ENCODE measurements at places on chromosomes 7 and 10. TPM values are rescaled to one million over a fixed set of nuclear protein-coding genes. Genes with fewer than 3 reads are reported as not detected.

Gene ZNF735
- not detected for total RNA-seq

Gene FAM13C
- not detected for total RNA-seq

Gene ATP6V0E2
- 52.3 TPM for total RNA-seq

Gene CYP2E1
- 0.76 TPM for total RNA-seq

Gene ZP3
- total RNA-seq: 6.7 TPM

- no peak for DNase-seq
- no peak overlapping the region for H3K4me3 ChIP-seq
- peaks cover 13% of the 10 kb centered on the region for H3K4me1 ChIP-seq
- H3K27me3 ChIP-seq: peaks cover 5% of the 10 kb centered on the region
- H3K36me3 ChIP-seq: no peaks in the 10 kb centered on the region
These were observed 32.3 kb upstream of the ARID5B start for GRCh38 chr10:61869041-61869675.

- H3K4me3 ChIP-seq: no peak overlapping the region
- no peaks in the 10 kb centered on the region for H3K36me3 ChIP-seq
- no peaks in the 10 kb centered on the region for H3K4me1 ChIP-seq
- H3K27ac ChIP-seq: no peak overlapping the region
These were observed 84.5 kb upstream of the ETV1 start for GRCh38 chr7:14073988-14074387.

DNA sequence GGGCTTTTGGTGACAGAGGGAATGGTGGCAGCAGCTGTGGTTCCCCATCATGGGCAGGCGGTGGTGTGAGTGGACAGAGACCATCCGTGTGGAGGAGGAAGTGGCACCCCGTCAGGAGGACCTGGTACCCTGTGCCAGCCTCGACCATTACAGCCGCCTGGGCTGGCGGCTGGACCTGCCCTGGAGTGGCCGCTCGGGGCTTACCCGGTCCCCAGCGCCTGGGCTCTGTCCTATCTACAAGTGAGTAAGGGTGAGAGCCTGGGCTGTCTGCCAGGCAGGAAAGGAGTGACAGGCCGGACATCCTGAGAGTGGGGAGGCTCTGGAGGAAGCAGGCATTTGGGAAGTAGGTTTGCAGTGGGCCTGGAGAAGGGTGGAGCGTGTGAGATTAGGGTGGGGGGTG is 2.9 kb upstream of the ZNF467 start:
- H3K27me3 ChIP-seq: peaks cover 14% of the 10 kb centered on the region
- no peak overlapping the region for H3K27ac ChIP-seq
- no peak overlapping the region for H3K4me3 ChIP-seq
- DNase-seq: no peak
- peaks cover 4% of the 10 kb centered on the region for H3K4me1 ChIP-seq

GRCh38 chr7:41942468-41943093 is 239.7 kb upstream of the INHBA start:
- H3K27me3 ChIP-seq: peaks cover 18% of the 10 kb centered on the region
- no peak overlapping the region for H3K27ac ChIP-seq
- H3K4me3 ChIP-seq: no peak overlapping the region
- DNase-seq: no peak

DNA sequence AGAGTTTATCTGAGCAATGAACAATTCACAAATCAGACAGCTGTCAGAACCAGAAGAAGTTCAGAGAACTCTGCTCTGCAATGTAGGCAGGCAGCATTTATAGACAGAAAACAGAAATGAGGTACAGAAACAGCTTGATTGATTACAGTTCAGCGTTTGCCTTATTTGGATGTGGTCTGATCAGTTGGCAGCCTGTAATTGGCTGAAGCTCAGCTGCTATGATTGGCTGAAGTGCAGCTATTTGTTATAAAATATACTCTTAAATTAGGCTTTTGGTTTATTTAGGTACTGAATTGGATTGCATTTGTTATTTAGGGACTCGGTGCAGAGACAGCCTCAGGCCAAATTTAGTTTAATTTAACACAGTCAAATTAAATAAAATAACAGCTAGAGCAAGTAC is 85.8 kb upstream of the JAZF1 start:
- no peaks in the 10 kb centered on the region for H3K36me3 ChIP-seq
- H3K27ac ChIP-seq: no peak overlapping the region
- no peak for DNase-seq
- H3K4me1 ChIP-seq: no peaks in the 10 kb centered on the region
- H3K4me3 ChIP-seq: no peak overlapping the region
- H3K27me3 ChIP-seq: peaks cover 40% of the 10 kb centered on the region

DNA sequence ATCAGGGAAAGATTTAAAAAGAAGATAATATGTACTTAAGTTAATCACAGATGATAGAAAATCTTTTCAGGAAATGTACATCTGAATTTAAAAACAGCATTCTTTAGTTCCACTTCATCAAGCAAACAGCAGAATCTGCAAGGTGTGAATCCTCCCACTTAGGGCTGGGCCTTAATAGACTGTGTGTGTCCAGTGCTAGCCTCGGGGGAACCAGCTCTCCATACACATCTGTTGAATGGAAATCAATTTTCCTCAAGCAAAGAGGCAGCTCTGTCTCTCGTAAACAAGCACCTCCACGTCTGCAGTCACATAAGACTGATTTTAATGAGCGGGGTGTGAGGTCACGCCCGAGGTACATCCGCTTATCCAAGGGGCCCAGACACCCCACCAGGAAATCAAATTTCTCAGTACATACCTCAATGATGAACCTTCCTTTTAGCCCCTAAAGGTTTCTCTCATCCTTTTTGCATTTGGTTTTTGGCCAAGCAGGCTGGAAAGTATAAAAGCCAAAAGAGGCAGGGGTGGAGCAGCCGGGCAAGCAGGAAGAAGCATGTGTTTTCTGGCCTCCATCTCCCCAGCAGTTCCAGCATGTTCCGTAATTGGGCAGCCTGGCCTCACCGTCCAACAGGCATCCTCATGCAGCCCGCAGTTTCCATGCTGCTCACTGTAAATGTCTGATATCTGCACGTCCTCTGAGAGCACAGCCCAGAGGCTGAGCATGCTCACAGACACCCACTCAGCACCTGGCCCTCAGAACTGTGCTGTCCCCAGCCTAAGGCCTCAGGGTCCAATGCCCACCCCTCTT is 131.3 kb downstream of the GLI3 start:
- H3K27me3 ChIP-seq: no peaks in the 10 kb centered on the region
- no peak overlapping the region for H3K4me3 ChIP-seq
- H3K4me1 ChIP-seq: no peaks in the 10 kb centered on the region
- DNase-seq: no peak

DNA sequence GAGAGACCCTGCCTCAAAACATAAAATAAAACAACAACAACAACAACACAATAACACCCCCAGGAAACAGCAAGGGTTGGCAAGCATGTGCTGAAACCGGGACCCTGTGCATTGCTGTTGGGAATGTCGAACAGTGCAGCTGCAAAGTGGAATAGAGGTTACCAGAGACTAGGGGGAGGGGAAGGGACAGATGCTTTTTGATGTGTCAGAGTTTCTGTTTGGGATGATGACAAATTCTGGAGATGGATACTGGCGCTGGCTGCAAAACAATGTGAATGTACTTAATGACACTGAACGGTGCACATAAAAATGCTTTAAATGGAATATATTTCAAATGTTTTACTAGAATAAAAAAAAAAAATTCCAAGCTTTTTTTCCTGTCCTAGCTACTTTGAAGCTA is 241.8 kb downstream of the TEX36 start:
- H3K27ac ChIP-seq: no peak overlapping the region
- no peak for DNase-seq
- H3K27me3 ChIP-seq: no peaks in the 10 kb centered on the region
- no peak overlapping the region for H3K4me3 ChIP-seq
- H3K4me1 ChIP-seq: no peaks in the 10 kb centered on the region

DNA sequence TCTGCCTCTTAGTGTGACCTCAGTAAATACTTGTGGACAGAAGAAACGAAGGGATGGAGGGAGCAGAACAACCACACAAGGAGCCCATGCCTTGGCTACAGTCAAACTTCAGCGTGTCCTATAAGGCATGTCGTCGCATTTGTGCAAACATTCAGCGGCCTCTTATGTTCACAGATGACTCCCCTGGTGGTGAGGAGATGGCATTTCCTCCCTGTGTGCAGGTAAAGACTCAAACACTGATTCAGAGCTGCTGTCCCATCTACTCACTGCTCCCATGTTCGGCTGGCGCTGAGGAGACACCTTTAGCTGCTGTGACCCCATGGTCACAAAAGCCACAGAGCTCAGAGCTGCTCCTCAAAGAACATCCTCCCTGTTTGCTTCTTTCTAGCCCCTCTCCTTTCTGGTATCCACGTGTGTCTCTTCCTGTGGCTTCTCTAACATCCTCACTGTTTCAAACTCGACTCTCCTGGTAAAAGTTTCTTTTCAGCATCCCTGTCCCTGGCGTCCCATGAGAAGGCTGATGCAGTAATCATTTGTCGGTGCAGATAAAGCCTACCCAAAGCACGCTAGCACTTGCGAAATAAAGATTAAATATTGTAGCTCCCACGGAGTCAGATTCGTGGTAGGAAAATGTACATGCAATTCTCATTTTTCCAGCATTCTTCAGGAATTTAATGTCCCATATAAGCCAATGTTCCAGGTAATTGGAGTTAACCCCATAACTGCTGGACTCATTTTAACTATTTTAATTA is 124.9 kb upstream of the NEBL start:
- no peaks in the 10 kb centered on the region for H3K4me1 ChIP-seq
- H3K27me3 ChIP-seq: no peaks in the 10 kb centered on the region
- no peak overlapping the region for H3K27ac ChIP-seq
- no peak overlapping the region for H3K4me3 ChIP-seq
- H3K36me3 ChIP-seq: no peaks in the 10 kb centered on the region

- no peaks in the 10 kb centered on the region for H3K27me3 ChIP-seq
- DNase-seq: no peak
- H3K27ac ChIP-seq: no peak overlapping the region
- no peaks in the 10 kb centered on the region for H3K36me3 ChIP-seq
These were observed 16.6 kb upstream of the ASB4 start for GRCh38 chr7:95469187-95469586.

GRCh38 chr7:108805808-108806397 is 236.2 kb downstream of the DNAJB9 start:
- H3K4me1 ChIP-seq: no peaks in the 10 kb centered on the region
- H3K4me3 ChIP-seq: no peak overlapping the region
- no peak overlapping the region for H3K27ac ChIP-seq
- no peak for DNase-seq
- no peaks in the 10 kb centered on the region for H3K27me3 ChIP-seq

DNA sequence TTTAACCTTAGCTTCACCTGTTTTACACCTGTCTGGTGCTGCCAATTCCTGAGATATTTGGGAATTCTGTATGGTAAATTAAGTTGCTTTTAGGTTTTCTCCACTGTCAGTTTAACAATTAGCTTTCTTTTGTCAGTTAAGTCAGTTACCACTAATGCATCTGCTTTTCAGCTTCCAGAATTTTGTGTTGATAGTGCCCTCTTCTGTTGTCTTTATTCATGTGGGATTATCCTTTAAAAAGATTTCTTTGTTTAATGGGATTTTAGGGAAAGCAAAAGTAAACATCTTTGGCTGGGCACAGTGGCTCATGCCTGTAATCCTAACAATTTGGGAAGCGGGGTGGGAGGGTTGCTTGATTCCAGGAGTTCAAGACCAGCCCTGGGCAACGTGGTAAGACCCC is 8.1 kb downstream of the TFAM start:
- H3K27me3 ChIP-seq: no peaks in the 10 kb centered on the region
- H3K27ac ChIP-seq: no peak overlapping the region
- peaks cover 56% of the 10 kb centered on the region for H3K36me3 ChIP-seq
- no peak for DNase-seq
- peaks cover 18% of the 10 kb centered on the region for H3K4me1 ChIP-seq
- H3K4me3 ChIP-seq: no peak overlapping the region

- DNase-seq: no peak
- H3K27me3 ChIP-seq: no peaks in the 10 kb centered on the region
- H3K4me3 ChIP-seq: no peak overlapping the region
- no peak overlapping the region for H3K27ac ChIP-seq
These were observed 56.8 kb upstream of the YAE1 start for GRCh38 chr7:39509436-39509835.

Data from activated CD4-positive, alpha-beta memory T cell treated with anti-CD3 and anti-CD28 coated beads, Interleukin-2, amount 10 ng/mL, durations not matched to agents 7 days and 5 days (primary cell).